ENCODE measurements at places on chromosomes 4 and X. TPM values are rescaled to one million over a fixed set of nuclear protein-coding genes. Genes with fewer than 3 reads are reported as not detected.

DNA sequence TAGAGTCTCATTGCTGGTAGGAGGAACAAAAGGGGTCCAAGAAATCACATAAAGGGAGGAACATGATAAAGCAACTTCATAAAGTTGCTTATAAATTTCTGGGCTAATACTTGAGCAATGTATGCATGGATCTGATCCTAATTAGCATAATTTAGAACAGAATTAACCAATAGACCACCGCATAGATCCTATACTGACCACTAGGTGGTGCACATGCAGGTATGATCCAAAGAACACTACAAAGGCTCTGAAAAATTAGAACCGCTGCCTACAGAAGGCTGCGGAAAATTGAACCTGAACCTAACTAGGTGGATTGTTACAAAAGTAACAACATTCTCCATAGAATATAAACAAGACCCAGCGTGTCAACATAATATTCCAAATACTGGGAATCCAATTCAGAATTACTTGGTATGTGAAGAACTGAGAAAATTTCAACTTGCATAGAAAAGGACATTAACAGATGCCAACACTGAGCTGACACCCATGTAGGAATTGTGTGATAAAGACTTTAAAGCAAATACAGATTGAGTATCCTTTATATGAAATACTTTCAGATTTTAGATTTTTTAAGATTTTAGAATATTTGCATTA, 23.3 kb downstream of the BRCC3 start:
- H3K4me3 ChIP-seq, result no peak overlapping the region
- H3K27me3 ChIP-seq, result no peaks in the 10 kb centered on the region
- H3K36me3 ChIP-seq, result peaks cover 22% of the 10 kb centered on the region
- no peak for DNase-seq
- no peaks in the 10 kb centered on the region for H3K4me1 ChIP-seq

DNA sequence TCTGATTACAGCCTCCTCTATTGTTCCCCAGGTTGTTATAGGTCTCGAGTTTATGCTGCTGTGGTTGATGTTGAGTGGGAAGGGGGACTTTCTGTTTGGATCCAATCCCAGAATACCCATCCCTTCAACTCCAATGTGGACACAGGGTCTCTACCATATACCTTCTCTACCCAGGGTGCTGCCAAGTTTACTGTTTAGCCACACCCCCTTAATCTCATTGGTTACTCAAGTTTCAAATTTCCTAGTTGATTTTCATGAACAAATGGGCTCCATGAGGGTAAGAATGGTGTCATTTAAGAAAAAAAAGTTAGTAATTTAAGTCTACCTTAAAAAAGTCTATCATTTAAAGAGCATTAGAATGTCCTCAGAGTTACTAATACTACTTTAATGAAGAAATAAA, 3.6 kb upstream of the SPP1 start:
- H3K36me3 ChIP-seq, result no peaks in the 10 kb centered on the region
- H3K4me1 ChIP-seq, result peaks cover 9% of the 10 kb centered on the region
- no peak overlapping the region for H3K27ac ChIP-seq
- H3K27me3 ChIP-seq, result peaks cover 21% of the 10 kb centered on the region
- H3K4me3 ChIP-seq, result no peak overlapping the region

DNA sequence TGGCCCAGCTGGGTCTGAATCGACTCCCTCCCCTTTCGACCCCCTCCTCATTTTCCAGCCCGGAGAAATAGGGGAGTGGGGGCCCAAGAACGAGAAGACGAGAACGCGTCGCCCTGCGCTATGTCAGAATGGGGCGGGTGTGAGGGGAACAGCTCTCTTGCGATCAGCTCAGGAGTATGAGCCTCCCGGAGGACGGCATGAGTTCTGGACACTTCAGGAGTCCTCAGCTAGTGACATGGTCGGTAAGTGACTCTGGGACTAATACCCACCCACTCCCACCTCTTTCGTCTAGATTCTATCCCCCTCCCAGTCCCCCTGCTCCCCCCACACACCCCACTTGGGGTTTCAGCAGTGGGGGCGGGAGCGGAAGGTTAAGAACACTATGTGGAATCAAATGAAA, 944 bp downstream of the KLF8 start:
- peaks cover 29% of the 10 kb centered on the region for H3K27me3 ChIP-seq
- no peak for DNase-seq
- no peak overlapping the region for H3K27ac ChIP-seq
- peak overlapping the region; percentile 61 for H3K4me3 ChIP-seq
- H3K4me1 ChIP-seq, result peaks cover 1% of the 10 kb centered on the region

DNA sequence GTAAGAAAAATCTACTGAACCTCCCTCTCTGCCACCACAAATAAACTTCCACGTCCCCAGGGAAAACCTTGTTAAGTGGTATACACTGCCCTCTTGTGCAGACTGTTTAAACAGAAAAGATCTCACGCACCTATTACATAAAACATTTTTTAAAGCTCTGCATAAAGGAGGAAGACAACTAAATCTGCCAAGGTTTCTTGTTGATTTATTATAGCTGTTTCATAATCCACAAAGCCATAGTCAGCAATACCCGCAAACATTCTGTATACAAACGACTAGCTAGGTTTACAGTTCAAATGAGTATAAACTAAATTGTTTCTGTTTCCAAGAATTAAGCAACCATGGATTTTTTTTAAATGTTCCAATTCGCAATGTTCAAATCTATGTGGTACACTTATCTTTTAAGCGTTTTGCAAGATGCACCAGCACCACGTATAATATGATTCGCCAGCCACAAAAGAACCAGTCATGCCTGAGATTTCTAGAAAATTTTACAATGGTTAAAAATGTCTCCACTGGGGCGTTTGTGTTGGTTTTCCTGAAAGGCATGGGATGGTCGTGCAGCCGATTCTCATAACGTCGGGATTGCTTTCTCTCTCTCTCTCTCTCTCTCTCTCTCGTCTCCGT, 164.6 kb downstream of the PRKX start:
- H3K27me3 ChIP-seq, result peaks cover 3% of the 10 kb centered on the region
- no peak overlapping the region for H3K4me3 ChIP-seq
- H3K4me1 ChIP-seq, result peaks cover 2% of the 10 kb centered on the region
- H3K27ac ChIP-seq, result no peak overlapping the region

CXCL6 gene
- 1.1 TPM for total RNA-seq

C4orf51 gene
- total RNA-seq, result not detected

DNA sequence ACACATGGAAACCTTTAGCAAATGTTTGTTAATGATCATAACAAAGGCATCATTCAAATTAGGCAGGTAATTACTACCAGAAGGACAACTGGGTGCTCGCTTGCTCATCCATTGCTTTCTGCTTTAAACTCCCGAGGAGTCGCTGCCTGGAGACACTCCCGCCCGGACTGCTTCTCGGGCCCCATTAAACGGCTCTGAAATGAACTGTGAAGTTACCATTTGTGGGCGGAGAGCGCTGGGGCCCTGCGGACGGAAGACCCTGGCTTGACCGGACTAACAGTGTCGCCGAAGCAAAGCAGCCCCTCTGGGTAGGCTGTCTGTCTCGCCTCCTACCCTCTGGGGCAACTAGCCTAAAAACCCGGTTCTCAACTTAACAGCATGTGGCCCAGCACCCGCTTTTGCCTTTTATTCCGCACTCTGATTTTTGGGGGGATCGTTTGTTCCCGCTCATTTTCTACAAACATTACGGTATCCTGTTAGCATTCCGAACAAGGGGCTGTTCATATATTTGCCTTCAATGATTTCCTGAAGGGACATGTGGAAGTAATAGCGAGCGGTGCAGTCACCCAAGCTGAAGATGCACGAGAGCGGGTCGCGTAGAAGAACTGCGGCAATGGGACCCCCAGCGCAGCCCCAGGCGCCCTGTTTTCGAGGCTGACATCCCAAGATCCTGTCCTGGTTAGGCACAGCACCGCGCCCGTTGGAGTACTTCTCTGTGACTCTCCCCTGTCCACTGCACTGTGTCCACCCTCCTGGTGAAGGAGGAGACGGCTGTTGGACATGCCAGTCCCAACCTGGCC, 1.6 kb upstream of the PDGFRA start:
- peak overlapping the region; percentile 68 for H3K4me3 ChIP-seq
- H3K27me3 ChIP-seq, result peaks cover 87% of the 10 kb centered on the region
- peaks cover 26% of the 10 kb centered on the region for H3K4me1 ChIP-seq
- no peak for DNase-seq

DNA sequence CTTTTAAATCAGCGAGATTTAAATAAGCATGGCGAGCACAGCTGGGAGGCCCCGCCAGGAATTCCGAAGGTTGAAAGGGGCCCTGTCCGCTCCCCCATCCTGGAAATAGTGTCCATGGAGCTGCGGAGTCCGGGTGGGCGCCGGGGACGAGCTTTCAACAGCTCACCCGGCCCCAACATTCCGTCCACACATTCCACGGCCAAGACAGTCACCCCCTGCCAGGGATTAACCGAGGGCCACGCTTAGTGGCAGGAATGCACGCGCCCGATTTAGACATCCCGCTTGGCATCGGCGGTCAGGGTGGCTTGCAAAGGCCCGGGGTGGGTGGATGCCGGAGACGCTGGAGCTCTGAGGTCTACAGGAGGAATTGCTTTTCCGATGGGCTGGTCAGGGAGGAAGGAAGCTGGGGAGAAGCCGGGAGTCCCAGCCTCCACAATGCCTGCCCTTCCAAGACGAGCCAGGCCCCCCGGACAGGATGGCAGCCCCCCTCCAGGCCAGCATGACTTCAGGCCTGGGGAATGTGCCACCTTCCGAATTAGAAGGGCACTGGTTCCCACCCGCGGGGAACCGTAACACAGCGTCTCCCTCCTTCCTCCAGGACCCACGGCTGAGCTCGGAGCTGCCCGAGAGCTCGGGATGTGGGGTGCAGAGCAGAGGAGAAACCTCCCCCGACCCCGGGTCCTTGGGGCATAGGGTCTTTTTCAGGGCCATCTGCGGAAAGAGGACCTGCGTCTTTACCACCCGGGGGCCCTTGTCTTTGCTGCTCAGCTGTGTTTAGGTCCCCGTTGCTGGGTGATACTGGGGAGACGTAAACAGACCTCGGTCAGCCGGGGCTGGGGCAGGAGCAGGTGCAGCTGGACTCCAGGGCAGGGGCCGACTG, 26.9 kb upstream of the PPP2R3B start:
- peaks cover 2% of the 10 kb centered on the region for H3K4me1 ChIP-seq
- no peak overlapping the region for H3K4me3 ChIP-seq
- peaks cover 14% of the 10 kb centered on the region for H3K27me3 ChIP-seq
- no peak for DNase-seq
- peak overlapping the region; percentile 24 for H3K27ac ChIP-seq

ACSL4 gene
- 44.9 TPM for total RNA-seq

- H3K27me3 ChIP-seq, result no peaks in the 10 kb centered on the region
- no peak overlapping the region for H3K27ac ChIP-seq
- H3K4me3 ChIP-seq, result no peak overlapping the region
Measured at GRCh38 chr4:160299608-160300007, 1196.7 kb downstream of the RAPGEF2 start.

GJB1 gene
- 22.2 TPM for total RNA-seq

BGN gene
- total RNA-seq, result 0.98 TPM

- H3K4me1 ChIP-seq, result peaks cover 18% of the 10 kb centered on the region
- H3K27ac ChIP-seq, result no peak overlapping the region
- H3K36me3 ChIP-seq, result no peaks in the 10 kb centered on the region
- no peak overlapping the region for H3K4me3 ChIP-seq
- H3K27me3 ChIP-seq, result no peaks in the 10 kb centered on the region
- no peak for DNase-seq
Measured at GRCh38 chr4:94575652-94576051, 123.9 kb downstream of the PDLIM5 start.

UCP1 gene
- not detected for total RNA-seq

DNA sequence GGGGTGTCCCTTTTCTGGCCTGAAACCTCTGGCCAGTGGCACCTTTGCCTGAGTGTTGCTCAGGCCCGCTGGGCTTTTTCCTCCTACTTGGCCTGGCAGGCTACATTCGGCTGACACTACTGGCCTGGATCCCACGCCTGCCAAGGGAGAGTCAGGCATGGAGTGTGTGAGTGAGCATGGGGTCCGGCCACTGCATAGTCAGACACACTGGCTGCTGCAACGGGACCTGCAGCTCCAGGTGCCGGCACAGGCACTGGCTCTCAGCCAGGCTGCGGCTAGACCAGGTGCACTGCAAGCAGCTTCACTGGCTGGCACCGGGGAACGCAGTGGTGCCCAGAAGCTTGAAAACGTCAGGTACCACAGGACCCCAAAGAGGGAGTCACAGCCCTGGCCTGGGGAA, 434.9 kb downstream of the ARHGAP24 start:
- no peaks in the 10 kb centered on the region for H3K27me3 ChIP-seq
- peaks cover 22% of the 10 kb centered on the region for H3K4me1 ChIP-seq
- H3K27ac ChIP-seq, result no peak overlapping the region
- no peak for DNase-seq

DNA sequence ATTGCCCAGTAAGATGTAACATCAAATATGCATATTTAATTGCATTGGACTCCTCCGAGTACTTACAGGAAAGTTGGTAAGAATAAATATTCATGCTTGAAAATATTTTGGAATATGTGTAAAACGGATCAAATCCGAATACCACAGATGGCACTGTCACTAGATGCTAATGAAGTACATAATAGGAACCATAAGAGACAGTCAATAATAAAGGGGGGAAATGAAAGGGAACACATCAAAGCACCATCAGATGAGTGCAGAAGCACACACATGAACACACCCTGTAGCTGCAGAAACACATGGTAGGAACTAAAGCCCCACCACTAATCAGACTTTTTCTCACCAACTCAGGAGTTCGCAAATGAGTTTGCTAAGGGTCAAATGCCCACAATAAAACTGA, 52.2 kb upstream of the PAGE5 start:
- no peaks in the 10 kb centered on the region for H3K36me3 ChIP-seq
- H3K4me1 ChIP-seq, result peaks cover 2% of the 10 kb centered on the region
- no peaks in the 10 kb centered on the region for H3K27me3 ChIP-seq
- no peak overlapping the region for H3K4me3 ChIP-seq
- no peak overlapping the region for H3K27ac ChIP-seq
- no peak for DNase-seq

DNA sequence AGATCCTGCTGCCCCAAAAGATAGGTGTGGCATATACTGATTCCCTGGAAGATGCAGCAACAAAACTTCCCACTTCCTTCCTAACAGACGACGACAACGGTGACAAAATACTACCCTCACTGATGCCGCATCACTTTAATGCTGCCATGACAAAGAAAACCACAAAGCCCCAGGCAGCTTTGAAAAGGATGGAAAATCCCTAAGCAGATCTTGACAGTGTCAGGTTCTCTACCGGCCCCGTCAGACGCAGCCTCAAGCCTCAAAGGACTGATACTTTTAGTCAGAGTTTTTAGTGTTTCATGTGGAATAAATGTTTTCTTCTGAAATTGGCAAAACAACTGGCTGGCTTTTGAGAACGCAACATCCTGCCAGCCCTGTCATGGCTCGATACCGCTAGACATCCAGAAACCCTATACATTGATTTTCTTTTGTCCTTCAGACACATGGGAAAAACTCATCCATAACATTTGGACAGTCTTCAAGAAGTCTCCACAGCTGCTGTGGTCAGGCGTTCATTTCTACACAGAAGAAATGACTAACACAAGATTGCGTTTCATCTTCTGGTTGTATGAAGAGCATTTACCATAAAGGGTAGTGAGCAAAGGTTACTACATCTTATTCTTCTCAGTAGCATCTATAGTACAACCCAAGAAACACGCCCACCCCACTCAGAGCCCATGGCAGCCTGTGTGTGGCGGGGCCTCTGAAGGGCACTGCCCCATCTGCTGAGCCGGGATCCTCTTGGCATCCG, 60.1 kb downstream of the GATB start:
- H3K4me1 ChIP-seq, result no peaks in the 10 kb centered on the region
- H3K27me3 ChIP-seq, result no peaks in the 10 kb centered on the region
- H3K27ac ChIP-seq, result no peak overlapping the region
